ENCODE measurements at places on chromosomes 13 and 19.

DNA sequence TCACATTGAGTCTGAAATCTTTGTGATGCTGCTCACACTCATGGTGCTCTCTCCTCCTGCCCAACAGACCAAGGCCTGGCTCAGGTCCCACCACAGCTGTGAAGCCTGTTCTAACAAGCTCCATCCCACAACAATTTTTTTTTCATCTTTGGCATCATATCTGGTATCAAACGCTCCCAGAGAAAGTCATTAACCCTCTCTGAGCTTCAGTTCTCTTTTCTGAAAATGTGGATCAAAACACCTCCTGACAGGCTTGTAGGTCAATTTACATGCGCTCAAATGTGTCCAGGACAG lies 224.4 kb downstream of the LACC1 start:
- no peak for DNase-seq

GRCh38 chr19:18597809-18598660 lies 8.6 kb downstream of the CRLF1 start:
- no peak for DNase-seq

DNA sequence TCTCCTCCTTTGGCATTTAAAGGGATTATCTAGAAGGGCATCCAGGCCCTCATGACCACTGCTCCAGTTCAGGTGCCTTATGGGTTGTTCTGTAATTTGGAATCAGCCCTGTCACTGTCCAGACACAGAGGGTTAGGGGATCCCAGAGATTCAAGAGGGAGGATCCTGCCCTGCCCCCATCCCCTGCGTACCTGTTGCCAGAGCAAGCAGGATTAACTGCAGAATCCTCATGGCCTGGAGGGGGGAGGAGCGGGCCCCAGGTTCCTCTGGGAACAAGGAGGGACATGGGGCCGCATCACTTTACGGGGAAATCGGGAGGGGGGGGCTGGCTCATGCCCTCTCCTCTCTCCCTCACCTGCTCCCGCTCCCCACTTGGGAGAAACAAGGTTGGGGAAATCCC lies 1.0 kb downstream of the KLK11 start:
- no peak for DNase-seq

DNA sequence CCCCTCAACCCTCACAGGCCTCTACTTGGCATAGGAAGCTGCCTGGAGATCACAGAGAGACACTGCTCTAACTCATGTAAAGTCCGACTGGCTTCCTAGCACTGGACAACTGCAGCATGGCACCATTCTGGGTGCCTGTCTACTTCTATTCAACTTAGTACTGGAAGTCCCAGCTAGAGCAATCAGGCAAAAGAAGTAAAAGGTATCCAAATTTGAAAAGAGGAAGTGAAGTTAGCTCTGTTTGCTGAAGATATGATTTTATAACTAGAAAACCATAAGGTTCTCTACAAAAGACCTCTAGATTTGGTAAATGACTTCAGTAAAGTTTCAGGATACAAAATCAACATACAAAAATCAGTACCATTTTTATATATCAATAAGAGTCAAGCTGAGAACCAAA lies 1017.6 kb downstream of the PCDH9 start:
- no peak for DNase-seq

GRCh38 chr19:17753976-17754375 lies 2.7 kb downstream of the FCHO1 start:
- DNase-seq, result no peak
